ENCODE measurements at places on chromosomes 2 and 18.
A peak's percentile ranks its signal among the peaks of the same experiment; 100 is the strongest.

GRCh38 chr2:232518844-232519243 lies 1.3 kb upstream of the PRSS56 start:
- no peak for DNase-seq

- DNase-seq = peak; percentile 58
These were observed 140.6 kb upstream of the GLI2 start for GRCh38 chr2:120594856-120595685.

- DNase-seq = no peak
These were observed 376.5 kb downstream of the TMEM182 start for GRCh38 chr2:103138123-103138901.

GRCh38 chr2:136538489-136538888 lies 226.9 kb upstream of the THSD7B start:
- no peak for DNase-seq

DNA sequence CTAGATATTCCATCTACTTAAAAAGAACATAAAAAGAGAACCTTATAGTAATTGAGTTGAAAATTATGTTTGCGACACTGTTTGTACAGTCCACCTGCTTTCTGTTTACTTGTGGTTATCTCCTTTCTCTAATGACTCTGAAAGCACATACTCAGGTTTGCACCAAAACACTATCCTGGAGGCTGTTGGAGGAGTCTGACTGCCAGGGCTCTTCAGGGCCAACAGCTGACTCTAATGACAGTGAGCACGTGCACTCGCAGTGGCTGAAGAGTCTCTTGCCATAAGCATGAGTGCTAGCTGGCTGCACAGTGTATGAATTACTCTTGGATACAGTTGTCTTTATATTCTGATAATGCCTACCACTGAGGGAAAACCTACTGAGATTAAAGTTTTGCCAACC lies 16.7 kb upstream of the GLS start:
- peak; percentile 22 for DNase-seq

DNA sequence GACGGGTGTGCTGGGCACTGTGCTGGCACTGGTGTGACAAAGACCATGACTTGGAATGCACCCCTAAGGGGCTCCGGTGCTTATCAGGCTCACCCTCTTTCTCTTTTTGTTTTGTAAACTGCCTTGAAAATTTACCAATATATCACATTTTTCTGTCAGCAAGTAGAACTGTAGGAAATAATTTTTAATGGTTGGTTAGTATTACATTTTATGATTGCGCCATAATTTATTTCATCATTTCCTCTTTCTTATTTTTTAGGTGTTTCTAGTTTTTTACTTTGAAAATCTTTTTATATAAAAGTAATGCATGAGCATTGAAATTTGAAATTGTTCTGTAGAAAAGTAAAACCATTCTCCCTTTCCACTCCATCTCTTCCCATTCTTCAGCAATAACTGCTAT lies 100.9 kb downstream of the MMADHC start:
- DNase-seq = no peak

- DNase-seq = no peak
These were observed 240.2 kb downstream of the SH3BP4 start for GRCh38 chr2:235191978-235192377.

DNA sequence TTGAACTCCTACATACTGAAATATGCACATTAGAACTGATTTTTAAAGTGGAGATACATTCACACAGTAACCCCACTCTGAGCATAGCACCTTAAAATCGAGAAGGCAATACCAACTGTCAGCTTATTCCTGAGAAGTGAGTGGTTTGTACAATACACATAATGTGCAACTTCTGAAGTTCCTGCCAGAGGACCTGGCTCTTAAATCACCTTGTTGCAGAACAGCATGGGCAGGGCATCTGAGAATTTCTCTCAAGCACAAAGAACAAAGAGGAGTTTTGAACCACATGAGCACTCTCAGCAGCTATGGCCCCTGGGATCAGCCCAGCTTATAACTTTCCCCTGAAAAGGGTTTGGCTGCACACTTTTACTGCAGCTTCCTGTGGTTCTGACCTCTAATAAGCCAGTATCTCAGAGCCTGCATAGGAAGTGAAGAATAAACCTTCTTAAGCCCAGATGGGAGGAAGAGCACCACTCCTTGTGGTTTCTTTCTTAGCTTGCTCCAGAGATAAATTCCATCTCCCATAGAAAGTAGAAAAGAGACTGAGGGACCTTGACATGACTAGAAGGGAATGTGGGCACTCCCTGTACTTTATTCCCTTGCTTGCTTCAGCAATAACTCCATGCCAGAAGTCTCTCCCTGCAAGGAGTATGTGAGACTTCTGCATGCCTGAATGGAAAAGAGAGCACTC lies 862.3 kb downstream of the SUCLG1 start:
- no peak for DNase-seq

DNA sequence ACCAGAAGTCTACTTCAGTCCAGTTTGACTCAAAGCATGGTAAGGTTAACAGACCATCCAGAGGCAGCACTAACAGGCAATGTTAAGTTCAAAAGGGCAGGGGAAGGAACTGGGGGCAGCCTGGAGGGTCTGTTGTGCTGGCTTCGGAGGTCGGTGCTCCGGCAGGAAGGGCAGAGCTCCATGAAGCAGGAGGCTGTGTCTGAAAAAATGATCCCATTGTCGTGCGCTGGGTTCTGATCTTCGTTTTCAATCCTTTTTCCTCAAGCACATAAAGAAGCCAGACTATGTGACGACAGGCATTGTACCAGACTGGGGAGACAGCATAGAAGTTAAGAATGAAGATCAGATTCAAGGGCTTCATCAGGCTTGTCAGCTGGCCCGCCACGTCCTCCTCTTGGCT lies 21.9 kb upstream of the DLX1 start:
- no peak for DNase-seq

- no peak for DNase-seq
These were observed 28.0 kb downstream of the KIAA2012 start for GRCh38 chr2:202101026-202101579.

- no peak for DNase-seq
These were observed 13.3 kb downstream of the ARHGAP25 start for GRCh38 chr2:68747900-68748299.

GRCh38 chr2:182824767-182825158 lies 41.7 kb downstream of the FRZB start:
- DNase-seq = no peak

DNA sequence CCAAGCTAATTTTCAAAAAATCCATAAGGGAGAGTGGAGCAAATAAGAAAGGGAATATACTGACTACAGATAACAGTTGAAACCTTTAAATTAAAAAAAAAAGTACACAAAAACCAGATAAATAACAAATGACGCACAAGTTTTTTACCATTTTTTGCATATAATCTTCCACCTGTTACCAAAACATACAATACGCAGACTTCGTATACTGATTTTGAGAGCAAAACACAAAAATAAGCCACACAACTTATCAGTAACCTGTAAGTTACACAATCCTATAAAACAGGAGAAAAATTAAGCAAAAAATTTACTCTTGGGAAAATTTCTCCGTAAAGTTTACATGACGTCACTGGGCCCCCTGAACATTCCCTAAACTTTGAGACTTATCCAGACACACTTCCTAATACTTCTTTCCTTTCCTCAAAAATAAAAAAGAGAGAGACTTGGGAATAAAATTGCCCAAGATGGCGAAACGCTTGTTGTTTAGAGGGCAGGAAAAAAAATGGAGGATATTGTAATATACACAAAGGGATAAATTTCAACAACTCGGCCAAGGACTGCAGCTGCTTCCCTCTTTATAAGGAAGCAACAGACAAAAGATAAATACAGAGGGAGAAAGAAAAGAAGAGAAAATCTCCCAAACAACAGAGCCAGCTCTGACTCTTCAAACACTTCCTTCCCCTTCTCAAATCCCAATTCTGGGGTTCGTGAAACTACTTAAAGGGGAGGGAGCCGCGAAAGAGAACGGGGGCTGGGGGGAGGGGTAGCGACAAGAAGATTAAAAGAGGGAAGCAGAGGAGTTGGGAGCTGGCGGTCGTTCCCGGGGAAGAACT lies 1.6 kb downstream of the BAZ2B start:
- no peak for DNase-seq
